ENCODE measurements at places on chromosomes 11 and 22. TPM values are rescaled to one million over a fixed set of nuclear protein-coding genes. Genes with fewer than 3 reads are reported as not detected.

Gene CHST1
- 159 TPM for total RNA-seq

Gene CDKN1C
- total RNA-seq, result 58.1 TPM

Gene KRTAP5-9
- total RNA-seq, result not detected

Gene BTG4
- not detected for total RNA-seq

Gene ELP4
- total RNA-seq, result 27.2 TPM

Gene CBLIF
- total RNA-seq, result not detected

Gene SLC22A8
- total RNA-seq, result not detected

Data from dorsolateral prefrontal cortex (tissue), 122 donors.